Mesendoderm (in vitro differentiated cells): ENCODE measurements at places on chromosomes 1 and 21.

- DNase-seq, result no peak
Measured at GRCh38 chr1:185360714-185361113, 43.7 kb upstream of the IVNS1ABP start.

- peak; percentile 82 for DNase-seq
Measured at GRCh38 chr1:204128964-204129896, 22.6 kb downstream of the ETNK2 start.

GRCh38 chr1:221530791-221531190, 211.1 kb downstream of the DUSP10 start:
- no peak for DNase-seq

DNA sequence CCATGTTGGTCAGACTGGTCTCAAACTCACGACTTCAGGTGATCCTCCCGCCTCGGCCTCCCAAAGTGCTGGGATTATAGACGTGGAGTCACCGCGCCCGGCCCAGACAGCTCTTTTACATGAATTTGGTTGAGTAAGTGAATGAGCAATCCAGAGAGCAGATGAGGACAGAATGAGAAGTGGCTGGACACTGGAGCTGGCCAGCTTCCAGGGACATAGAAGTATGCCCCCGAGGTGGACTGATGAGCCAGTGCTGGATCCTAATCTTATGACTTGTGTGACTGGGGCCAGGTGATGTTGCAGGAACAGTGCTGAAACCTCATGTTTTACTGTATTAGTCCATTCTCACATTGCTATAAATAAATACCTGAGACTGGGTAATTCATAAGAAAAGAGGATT, 35.9 kb upstream of the KANK4 start:
- no peak for DNase-seq

GRCh38 chr1:213683529-213683928, 304.2 kb upstream of the PROX1 start:
- DNase-seq, result no peak

GRCh38 chr1:11874624-11875023, 15.9 kb upstream of the NPPB start:
- DNase-seq, result no peak

DNA sequence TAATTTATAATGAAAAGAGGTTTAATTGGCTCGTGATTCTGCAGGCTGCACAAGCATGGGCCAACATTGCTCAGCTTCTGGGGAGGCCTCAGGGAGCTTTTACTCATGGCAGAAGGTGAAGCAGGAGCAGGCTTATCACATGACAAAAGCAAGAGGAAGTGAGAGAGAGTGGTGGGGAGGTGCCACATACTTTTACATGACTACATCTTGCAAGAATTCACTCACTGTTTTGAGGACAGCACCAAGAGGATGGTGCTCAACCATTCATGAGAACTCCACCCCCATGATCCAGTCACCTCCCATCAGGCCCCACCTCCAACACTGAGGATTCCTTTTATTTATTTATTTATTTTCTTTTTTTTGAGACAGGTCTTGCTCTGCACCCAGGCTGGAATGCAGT, 5.5 kb upstream of the PLEKHM2 start:
- DNase-seq, result peak; percentile 96

DNA sequence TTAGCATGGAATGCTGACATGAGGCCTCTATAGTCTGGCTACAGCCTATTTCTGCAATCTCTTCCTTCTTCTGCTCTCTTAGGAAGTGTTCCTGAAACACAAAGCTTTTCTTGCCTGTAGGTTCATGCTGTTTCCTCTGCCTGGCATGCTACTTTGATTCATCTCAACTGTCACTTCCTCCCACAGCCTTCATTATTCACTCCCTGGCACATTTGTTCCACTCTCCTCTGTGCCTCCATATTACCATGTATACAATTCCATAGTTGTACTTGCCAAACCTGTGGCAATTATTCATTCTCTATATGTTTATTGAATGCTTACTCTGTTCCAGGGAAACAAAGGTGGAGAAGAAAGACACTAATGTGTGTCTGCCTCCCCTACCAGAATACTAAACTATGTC, 210.2 kb downstream of the LRRC7 start:
- no peak for DNase-seq

DNA sequence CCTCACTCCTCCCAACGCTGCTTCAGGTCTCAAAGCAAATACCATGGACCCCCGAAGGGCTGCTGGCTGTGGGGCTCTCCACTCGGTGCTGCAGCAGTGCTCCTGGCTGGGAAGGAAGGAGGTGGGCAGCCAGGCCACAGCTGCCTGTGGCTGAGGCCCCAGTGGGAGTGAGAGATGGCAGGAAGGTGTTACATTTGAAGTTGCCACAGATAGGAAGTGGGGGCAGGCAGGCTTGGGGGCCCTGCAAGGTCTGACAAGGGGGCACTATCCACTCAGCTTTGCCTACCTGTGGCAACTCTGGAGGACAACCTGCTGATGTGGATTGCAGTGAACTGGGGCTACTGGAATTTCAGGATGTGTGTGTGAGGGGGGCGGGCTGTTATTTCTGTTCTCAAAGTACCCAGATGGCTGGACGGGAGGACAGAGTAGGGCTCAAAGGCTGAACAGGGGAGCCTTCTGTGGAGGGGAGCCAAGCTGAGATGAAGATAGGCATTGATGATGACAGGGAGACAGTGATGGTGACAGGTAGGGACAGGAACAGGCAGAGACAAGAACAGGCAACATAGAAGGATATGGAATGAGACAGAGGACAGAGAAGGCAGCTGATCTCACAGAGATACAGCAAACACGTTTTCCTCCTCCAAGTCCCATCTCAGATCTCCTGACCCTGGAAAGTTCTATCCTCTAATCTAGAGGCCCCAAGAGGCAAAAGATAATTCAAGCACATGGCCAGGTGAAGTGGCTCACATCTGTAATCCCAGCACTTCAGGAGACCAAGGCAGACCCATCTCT, 1.8 kb downstream of the ZNF683 start:
- no peak for DNase-seq

DNA sequence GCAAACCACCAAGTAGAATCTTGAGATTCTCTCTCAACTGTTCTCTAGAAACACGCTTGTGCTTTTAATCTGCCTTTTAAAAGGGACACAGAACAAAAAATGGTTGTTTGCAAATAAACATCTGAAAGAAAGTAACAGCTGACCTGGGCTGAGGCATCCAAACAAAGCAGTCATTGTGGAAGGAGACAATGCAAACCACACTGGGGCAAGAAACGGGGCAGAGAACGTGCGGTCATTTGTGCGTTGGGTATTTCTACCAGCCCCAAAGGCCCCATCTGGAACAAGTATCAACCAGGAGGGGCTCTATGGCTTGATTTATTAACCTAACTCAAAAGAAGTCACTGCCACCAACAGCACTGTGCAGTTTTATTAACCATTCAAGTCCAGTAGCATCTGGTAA, 6.0 kb downstream of the STMN1 start:
- DNase-seq, result no peak

DNA sequence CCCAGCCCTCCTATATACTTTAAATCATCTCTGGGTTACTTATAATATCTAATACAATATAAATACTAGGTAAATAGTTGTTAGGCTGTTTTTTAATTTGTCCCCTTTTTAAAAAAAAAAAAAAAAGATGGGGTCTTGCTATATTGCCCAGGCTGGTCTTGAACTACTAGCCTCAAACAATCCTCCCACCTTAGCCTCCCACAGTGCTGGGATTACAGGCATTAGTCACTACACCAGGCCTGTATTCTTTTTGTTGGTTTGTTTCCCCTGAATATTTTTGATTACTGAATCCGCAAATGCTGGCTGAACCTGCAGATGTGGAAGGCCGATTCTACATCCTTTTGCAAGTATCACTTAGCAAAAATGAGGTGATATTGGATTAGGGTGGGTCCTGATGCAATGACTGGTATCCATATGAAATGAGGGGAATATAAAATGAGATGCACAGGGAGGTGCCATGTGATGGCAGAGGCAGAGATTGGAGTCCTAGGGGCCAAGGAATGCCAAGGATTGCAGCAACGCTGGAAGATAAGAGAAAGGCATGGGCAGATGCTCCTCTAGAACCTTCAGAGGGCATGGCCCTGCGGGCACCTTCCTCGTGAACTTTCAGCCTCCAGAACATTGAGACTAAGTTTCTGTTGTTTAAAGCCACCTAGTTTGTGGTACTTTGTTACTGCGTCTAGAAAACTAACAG, 58.8 kb downstream of the SSBP3 start:
- no peak for DNase-seq

GRCh38 chr1:109622895-109623294, 3.3 kb downstream of the AMPD2 start:
- DNase-seq, result no peak

DNA sequence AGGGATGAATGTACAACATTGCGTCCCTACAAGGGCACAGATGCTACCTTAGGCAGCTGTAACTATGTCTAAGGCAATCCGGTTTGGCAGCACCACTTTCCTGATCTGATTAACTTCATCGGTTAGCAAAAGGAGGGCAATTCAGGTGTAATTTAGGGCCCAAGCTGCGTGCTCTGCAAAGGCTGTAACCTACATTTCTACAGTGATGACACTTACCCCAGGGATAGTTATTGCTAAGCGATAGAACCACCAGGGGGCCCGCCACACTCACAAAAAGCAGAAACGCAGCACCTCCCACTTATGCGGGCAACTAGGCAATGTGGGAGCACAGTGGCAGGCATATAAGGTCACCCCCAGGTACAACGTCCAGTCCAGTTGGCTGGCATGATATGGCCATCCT, 113.5 kb downstream of the GDAP2 start:
- DNase-seq, result peak; percentile 20

DNA sequence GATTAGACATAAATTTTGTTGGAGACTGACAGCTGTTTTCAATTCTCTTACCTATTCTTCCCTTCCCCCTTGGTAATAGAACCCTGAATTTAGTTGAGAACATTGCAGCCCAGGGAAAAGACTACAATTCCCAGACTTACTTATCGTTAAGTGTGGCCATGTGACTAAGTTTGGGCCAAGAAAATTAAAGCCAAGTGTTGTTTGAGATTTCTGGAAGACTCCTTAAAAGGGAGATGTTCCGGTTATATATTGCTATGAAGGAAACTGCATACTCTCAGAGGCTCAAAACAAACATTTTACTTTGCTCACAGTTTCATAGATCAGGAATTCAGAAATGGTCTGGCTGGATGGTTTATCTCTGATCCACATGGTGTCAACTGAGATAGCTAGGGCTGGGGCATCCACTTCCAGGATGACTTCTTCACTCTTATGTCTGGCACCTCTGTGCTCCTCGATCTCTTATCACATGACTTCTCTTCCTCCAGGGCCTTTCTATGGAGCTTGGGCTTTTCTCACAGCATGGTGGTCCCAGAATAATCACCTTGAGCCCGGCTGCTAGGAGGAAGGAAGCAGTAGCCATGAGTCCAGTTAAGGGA, 22.4 kb upstream of the CD34 start:
- DNase-seq, result peak; percentile 82

- no peak for DNase-seq
Measured at GRCh38 chr1:192516776-192517297, 58.7 kb upstream of the RGS1 start.

- DNase-seq, result no peak
Measured at GRCh38 chr1:205554026-205554811, 49.8 kb downstream of the CDK18 start.

- no peak for DNase-seq
Measured at GRCh38 chr1:231921646-231922345, 295.2 kb downstream of the DISC1 start.

- no peak for DNase-seq
Measured at GRCh38 chr1:115379943-115380342, 41.9 kb upstream of the NGF start.

DNA sequence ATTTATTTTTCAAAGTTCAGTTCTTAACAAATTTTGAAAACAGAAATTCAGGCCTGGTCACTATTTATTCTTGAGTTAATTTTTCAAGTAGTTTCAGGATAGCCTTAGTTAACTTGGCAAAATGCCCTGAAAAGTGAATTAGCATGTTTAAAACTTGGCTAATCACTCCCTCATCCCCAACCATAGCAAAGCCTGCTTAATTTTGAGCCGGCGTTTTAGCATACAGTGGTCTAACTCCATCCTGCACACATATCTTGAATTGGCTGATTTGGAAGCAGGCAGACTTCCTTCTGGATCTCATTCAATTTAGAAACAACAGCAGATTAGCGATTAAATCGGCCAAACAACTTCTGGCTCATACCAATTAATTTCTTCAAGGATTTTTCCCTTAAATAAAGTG, 439.2 kb downstream of the PTBP2 start:
- DNase-seq, result no peak

GRCh38 chr1:147720557-147720956, 39.8 kb downstream of the GJA5 start:
- no peak for DNase-seq

DNA sequence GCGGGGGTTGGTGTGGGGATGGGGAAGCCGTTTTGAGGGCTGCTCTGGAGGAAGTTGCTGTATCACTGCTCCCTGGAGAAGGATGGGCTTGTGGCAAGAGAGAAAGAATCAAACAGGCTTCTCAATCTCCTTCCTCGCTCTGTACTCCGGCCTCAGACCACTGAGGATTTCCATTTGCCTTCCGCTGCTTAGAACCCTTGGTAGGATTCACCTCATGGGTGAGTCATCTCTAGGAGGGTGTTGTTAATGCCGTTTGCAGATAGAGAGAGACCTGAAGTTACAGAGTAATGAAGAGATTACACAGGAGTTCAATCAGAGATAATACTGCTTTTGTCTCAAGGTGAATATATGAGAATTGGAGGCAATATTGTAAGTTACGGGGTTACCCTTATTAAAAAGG, 15.3 kb downstream of the SLC35F3 start:
- DNase-seq, result no peak

DNA sequence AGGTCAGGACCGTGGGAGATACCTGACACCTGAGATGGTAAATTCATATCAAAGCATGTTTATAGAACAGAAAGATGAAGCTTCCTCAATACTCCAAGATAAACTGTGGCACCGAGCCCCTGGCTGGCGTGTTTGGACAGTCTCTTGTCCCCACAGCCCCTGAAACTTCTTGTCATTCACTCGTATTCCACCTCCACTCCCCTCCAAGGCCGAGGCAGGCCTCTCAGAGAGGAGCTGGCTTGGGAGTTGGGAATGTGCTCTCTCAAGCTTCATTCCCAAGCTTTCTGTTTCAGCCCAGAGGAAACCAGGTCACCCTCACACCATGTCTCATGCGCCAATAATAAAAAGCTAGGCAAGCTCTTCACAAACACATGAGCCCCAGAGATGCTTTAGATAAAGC, 86.1 kb downstream of the NPHP4 start:
- no peak for DNase-seq
